ENCODE measurements at places on chromosomes 1 and 21. TPM values are rescaled to one million over a fixed set of nuclear protein-coding genes. Genes with fewer than 3 reads are reported as not detected.

GRCh38 chr1:92480813-92481598, 5.7 kb downstream of the GFI1 start:
- DNase-seq = no peak

- no peak for DNase-seq
Observed at GRCh38 chr1:190436615-190437014, 41.0 kb downstream of the BRINP3 start.

- peak; percentile 48 for DNase-seq
Observed at GRCh38 chr1:91997607-91998195, 32.1 kb upstream of the EPHX4 start.

The FMO3 gene
- total RNA-seq = not detected

The FMO4 gene
- total RNA-seq = 1.5 TPM
